ENCODE measurements at places on chromosomes 12 and 14.

DNA sequence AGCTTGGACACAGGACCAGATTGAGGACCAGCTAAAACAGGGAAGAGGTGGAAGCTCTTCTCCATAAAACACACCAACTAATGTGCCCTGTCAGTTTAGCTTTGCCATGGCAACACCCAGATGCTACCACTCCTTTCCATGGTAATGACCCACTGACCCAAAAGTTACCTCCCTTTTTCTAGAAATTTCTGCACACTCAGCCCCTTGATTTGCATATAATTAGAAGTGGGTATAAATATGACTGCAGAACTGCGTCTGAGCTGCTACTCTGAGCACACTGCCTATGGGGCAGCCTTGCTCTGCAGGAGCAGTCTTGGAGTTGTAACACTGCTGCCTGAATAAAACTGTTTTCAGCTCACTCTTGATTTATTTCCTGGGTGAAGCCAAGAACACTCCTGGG, 3.2 kb upstream of the TDG start:
- no peak for DNase-seq

DNA sequence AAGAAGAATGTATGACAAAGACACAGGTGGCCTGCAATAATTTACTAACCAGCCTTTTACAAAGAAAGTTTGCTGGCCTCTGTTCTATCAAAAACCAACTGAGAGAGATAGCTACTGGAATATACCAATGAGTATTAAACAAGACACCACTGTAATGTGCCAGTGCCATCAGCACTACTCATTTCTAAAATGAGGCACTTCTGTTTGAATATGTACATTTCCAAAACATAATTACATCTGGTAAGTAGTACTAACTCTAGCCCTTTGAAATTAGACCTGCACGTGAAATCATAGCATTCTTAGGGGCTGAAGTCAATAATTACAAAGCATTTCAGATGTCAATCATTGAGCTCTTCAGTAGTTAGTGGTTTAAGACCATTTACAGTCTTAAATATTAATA, 6.9 kb upstream of the SYCP3 start:
- no peak for DNase-seq

DNA sequence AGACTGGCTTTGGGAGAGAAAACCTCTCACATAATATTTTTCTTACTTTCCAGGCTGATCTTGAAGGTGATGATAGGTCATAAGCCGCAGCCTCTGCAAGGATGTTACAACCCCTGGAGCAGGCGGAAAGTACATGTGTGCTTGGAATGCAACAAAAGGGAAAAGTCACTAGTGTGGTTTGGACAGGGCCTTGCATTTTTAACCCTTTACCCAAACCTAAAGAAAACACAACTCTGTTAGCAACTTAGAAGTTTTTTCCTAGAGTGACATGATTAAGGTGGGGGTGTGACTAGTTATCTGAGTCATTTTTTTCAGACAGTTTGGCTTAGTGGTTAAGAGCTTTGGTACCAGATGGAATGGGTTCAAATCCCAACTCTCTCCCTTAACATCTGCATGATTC, 97.0 kb downstream of the TMEM30B start:
- no peak for DNase-seq

DNA sequence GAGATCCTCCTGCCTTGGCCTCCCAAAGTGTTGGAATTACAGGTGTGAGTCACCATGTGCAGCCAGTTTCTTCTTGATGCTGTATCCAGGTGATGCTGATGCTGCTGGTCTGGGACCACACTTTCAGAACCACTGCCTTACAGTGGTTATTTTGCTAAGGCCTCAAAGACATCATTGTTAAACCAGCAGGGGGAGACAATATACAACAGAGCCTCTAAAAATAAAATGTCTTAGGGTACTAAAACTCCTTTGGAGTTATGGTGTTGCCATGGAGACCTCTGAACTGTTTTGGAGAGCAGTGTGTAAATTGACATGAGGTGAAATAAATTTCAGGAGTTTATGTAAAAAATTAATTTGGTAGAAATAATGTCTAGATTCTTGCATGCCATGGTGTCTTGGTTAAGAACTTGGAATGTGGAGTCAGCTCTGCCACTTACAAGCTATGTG, 1.1 kb upstream of the ARG2 start:
- no peak for DNase-seq

DNA sequence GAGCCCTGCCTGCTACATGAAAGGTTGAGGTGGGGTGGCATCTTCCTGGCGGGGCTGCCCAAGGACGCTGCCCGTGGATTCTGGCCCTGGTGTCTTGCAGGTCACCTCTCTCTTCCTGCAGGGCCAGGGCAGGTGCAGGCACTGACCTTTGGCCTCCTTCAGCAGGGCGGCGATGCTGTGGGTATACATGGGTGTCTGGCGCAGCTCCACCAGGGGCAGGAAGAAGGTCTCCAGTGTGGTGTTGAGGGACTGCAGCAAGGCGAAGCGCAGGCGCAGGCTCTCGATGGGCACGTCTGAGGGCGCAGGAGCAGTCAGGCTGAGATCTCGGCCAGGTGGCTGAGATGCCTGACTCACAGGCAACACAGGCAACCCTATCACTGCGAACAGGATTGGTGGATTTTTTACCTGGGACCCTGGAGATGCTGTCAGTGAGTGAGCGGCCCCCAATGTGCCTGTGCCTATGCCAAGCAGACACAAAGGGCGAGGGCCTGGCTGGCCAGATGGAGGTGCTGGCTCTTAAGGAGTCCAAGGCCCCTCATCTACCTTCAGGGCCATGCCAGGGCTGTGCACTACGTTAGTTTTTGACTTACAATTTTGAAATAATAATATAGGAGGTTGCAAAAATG, 45.7 kb downstream of the TRAFD1 start:
- DNase-seq = no peak

GRCh38 chr14:93186466-93186865, 1.3 kb downstream of the LYSET start:
- no peak for DNase-seq

GRCh38 chr12:22956690-22957089, 331.7 kb downstream of the ETNK1 start:
- DNase-seq = no peak

DNA sequence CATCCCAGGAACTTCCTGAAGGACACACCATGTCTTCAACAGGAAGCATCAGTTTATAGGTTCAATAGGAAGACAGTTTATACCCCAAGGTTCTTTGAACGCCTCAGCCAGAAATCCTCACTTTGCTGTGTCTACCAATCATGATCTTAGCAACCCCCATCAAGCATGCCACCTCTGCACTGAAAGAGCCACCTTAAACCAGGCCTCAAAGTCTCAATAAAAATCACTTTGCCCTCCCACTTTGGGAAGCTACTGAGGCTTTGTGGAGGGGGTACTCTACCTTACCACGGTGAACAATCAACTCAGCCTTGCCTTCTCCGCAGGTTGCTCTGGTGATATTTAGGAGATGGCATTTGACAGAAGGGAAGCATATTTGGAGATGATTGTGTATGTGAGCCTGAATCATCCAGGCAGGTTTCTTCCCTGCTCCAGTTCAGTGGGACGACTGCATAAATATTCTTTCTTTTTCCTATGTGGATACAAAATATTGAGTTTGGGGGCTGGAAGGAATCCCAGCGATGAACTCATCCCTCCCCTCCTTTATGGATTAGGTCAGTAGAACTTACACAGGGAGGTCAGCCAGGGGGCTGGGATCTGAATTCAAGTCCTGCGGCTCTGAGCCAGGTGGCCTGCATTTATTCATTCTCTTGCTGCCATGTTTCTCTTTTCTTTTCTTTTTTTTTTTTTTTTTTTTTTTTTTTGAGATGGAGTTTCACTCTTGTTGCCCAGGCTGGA, 42.8 kb upstream of the VASH1 start:
- no peak for DNase-seq

GRCh38 chr14:28361486-28361885, 405.1 kb upstream of the FOXG1 start:
- no peak for DNase-seq

DNA sequence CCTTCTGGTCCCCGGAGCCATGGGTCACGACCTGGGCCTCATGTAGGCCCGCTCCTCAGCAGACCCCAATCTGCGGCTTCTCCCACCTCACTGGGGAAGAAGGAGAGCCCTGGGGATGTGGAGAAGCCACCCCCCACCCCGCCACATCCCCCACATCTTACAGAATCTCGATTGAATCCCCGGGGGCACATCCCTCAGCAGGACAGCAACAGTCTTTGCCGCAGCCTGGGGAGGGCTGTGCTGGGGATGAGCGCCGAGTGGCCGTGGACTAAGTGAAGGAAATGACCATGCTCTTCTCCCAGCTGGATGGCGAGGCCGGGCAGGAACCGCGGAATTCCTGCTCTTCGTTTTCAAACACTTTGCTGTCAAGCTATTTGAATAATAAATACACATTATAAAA, 169.0 kb upstream of the RTL1 start:
- DNase-seq = no peak

DNA sequence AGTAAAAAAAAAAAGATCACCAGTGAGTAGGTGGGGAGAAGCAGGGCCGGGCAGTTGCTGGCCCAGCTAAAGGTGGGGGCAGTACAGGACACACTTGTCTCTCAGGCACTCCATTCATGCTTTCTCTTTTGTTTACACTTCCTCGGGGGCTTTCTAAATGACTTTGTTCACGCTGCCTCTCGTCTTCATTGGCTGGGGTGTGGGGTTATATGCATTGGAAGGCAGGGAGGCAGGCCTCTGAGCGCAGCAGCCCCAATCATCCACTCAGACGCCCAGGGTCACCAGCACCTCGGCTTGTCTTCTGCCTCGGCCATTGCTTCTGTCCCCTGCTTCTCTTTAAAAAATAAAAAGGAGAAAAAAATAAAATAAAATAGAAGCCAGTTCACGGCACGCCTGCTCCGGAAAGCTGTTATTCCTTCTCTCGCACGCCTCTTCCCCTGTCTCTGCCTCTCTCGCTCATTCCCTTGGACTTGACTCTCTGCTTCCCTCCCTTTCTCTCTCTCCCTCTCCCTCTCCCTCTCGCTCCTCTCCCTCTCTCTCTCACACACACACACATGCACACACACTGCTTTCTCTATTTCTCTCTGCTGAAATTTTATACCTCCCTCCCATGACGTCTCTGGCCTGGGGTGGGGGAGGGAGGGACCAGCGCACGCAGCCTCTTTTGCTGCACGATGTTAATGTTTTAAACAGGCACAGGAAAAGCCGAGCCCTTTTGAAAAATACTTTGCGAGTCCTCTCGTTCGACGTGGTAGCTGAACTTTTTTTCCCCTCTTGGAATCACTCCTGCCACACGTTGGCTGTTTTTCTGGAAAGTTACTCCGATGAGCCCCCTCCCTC, at the start of gene TGFB3:
Gene TGFB3 (minus strand): TSS at position 570 of the 840 bp plus-strand sequence. CDS start 1,102 bp downstream, outside the sequence.
- no peak for DNase-seq

- DNase-seq = no peak
These were observed 907 bp upstream of the EFS start for GRCh38 chr14:23365732-23366425.

GRCh38 chr12:100110276-100110675, 32.4 kb downstream of the BLTP3B start:
- DNase-seq = no peak

DNA sequence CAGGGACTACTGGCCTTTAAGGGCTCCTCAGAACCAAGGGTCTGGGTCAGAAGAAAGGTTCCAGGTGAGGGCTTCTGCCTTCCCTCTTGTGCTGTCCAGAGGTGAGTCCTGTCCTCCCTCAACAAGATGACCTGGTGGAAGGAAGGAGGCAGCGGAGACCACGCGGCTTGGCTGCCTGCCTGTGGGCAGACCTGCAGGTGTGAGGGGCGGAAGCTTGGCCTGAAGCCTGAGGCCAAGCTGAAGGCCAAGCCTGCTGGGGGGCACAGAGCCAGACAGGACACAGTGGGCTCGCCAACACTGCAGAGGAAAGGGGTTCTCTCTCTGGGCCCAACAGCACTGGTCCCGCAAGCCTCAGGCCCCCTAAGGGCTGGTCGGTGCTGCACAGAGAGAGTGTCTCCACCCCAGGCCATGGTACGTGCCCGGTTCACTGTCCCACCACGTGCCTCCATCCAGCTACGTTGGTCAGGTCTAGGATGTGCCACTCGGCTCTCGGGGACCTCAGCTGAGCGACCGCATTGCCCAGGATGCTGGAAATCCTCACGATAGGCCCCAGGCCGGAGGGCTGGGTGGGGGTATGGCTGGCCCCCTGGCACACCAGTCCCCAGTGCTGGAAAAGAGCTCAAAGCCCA, 170.0 kb upstream of the PRMT8 start:
- DNase-seq = no peak

DNA sequence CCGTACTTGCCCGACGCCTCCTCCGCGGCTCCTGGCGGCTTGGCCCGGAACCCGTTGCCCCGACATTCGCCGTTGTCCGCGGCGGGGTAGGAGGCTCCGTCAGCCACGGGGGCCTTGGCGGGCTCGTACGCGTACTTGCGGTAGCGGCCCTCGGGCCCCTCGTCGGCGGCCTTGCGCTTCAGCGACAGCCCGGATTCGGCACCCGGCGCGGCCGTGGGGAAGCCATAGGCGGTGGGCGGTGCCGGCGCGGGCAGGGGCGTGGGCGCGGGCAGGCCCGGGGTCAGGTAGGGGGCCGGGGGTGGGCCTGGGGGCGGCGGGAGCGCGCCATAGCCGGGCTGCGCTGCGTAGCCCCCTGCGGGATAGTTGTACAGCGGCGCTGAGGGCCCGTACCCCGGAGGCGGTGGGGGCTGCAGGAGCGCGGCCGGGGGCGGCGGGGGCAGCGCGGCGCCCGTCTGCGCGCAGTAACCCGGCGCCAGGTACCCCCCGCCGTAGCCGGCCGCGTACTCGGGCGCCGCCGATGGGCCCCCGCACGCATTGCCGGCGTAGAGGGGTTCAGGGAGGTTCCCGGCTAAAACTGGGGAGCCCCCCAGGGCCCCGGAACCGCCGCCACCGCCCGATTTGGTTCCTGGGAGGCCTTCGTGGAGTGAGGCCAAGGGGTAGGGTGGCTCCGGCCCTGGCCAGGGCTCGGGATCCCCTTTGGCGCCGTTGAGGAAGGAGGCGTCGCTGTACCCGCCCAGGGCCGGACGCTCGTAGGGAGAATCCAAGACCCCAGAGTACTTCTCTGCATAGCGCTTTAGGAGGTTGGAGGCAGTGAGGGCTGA, 26.9 kb downstream of the FIGNL2 start:
- no peak for DNase-seq

DNA sequence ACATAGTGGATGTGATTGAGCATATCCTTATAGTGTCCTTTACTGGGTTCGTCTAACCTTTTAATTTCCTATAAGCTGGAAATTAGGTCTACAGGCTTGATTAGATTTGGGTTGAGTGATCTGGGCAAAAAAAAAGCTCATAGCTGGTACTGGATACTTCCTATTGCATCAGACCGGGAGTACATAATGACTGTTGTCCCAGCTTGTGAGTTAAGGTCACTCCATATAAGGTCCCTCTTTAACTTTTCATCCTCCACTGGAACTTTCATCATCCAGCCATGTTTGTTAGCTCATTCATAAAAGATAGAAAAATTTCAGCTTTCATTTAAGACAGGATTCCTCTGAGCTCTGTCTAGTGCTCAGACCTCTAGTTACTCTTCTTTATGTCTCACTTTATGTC, 80.8 kb downstream of the C14orf132 start:
- no peak for DNase-seq

DNA sequence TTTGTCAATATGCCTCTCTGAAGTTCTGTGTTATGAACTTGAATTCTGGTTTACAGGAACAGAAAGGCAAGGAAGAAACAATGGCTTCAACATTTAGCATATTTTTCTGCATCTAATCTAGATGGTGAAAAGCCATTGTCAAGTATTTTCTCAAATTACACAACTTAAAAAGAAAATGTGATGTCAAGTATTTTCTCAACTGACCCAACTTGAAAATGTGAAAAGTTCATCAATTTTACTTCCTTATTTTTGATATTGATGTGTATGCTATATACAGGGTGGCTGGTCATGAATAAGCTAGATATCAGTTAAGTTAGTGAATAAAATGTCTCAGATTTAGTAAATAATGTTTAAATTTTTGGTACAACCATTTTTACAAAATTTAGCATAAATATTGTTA, 196.7 kb downstream of the ALX1 start:
- DNase-seq = no peak

Measured in NCI-H774 (cell line).